Cardiac fibroblast (primary cell): ENCODE measurements at places on chromosomes 3 and 15.
A peak's percentile ranks its signal among the peaks of the same experiment; 100 is the strongest.

- no peak for DNase-seq
These were observed 23.0 kb downstream of the UBP1 start for GRCh38 chr3:33417066-33417673.

- no peak for DNase-seq
These were observed 143.3 kb upstream of the SLCO3A1 start for GRCh38 chr15:91710080-91710698.

GRCh38 chr3:37131860-37132144 is 42.6 kb downstream of the LRRFIP2 start:
- DNase-seq: no peak

GRCh38 chr3:170724599-170725280 is 138.9 kb upstream of the SLC7A14 start:
- peak; percentile 93 for DNase-seq

- peak; percentile 74 for DNase-seq
These were observed at the start of gene TEX55 for GRCh38 chr3:119145500-119146167. TSS of gene TEX55 (plus strand) at chr3:119146165. CDS start at chr3:119146190, 25 bp downstream.

GRCh38 chr15:65766422-65767263 is 25.4 kb downstream of the DENND4A start:
- DNase-seq: no peak

GRCh38 chr15:63347074-63347857 is 34.4 kb downstream of the CA12 start:
- no peak for DNase-seq

DNA sequence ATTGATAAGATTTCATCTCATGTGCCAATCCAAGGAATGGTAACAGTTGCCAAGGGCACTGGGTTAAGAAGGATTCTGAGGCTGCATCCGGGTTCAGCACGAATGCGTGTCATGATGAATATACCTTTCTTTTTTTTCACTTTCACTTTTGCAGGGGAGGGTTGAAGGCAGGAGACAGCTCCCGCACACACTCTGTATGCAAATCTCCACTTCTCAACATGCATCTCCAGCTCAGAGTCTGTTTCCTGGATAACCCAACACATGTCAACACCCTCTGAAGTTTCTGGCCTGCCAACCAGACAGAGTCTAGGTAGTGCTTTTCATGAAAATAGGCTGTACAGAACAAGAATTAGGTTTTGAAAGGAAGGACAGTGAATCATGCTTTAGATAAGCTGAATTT is 21.6 kb downstream of the B4GALT4 start:
- DNase-seq: no peak

DNA sequence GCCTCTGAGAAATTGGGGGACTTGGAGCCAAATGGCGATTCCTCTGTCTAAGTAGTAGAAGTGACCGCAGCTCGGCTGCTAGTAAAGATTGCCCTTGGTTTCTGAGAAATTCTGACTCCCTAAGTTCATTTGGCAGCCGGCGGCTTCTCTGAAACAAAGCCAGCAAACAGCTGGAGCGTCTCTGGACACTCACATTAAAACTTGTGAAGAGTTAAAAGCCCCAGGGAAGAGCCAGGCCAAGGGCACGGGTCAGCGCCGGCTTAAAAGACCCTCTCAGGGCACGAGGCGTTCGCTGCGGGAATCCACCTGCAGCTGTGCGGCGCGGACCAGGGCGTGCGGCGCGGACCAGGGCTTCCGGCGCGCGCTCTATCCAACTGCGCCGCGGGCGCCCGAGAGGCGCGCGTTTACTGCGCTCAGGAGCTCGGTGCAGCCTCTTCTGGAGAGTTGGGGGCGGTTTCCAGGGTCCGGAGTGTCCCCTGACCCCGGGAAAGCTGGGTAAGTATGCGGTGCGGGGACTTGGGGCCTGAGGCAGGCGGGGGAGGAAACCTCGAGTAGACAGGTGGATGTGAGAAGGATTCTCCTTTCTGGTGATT is at the start of gene COL6A5:
TSS of gene COL6A5 (plus strand) at position 186 of the 593 bp plus-strand sequence. CDS start 27,967 bp downstream, outside the sequence.
- DNase-seq: no peak

- DNase-seq: peak; percentile 43
These were observed 189.6 kb downstream of the XXYLT1 start for GRCh38 chr3:195081242-195081963.

DNA sequence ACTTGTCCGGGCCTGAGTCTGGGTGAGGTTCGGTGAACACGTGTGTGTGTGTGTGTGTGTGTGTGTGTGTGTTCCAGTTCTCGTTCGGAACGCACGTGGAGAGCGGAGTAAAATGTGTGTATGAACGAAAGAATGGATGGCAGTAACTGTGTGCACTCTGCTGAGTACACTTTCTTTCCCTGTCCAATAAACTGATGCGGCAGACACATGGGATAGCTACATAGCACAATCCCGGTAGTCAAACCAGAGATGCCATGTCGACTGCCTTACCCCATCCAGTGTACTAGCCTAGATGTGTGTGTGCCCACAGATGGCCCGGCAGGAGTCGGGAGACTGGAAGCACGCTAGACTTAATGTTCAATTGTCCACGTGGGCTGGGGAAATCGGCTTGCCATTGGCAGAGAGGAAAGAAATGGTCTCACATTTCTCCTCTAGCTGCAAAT is 507 bp upstream of the GOLIM4 start:
- peak; percentile 93 for DNase-seq

DNA sequence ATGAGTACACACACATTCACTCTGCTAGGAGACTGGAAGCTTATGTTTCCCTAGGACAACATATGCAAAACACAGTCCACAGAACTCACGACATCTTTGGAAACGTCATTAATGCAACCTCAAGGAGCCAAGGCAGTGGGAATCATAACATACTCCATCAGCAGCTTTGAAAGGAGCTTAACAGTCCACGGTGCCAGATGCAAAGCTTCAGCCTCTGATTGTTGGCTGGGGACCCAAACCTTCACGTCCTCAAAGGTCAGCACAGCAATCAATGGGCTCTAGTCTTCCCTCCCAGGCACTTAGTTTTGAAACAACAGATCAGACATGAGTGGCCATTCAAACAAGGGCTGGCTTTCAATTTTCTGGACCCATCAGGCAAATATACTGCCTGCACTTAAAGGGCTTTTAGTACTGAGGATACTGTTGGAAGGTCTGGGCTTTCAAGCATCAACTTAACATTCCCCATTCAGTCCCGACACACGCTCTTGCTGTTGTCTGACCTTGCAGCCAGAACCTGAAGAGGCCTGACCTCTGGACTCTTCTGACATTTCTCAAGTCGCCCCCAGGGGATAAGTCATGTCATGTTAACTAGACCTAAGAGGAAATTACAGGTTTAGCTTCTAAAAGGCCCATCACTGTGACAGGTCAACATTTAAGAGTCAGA is 223.0 kb downstream of the PDZRN3 start:
- DNase-seq: no peak

- peak; percentile 50 for DNase-seq
These were observed 30.7 kb upstream of the ST3GAL6 start for GRCh38 chr3:98732286-98733052.

- DNase-seq: no peak
These were observed 113.9 kb downstream of the LPP start for GRCh38 chr3:188267790-188268335.

- no peak for DNase-seq
These were observed 34.9 kb downstream of the AMOTL2 start for GRCh38 chr3:134339331-134339730.

DNA sequence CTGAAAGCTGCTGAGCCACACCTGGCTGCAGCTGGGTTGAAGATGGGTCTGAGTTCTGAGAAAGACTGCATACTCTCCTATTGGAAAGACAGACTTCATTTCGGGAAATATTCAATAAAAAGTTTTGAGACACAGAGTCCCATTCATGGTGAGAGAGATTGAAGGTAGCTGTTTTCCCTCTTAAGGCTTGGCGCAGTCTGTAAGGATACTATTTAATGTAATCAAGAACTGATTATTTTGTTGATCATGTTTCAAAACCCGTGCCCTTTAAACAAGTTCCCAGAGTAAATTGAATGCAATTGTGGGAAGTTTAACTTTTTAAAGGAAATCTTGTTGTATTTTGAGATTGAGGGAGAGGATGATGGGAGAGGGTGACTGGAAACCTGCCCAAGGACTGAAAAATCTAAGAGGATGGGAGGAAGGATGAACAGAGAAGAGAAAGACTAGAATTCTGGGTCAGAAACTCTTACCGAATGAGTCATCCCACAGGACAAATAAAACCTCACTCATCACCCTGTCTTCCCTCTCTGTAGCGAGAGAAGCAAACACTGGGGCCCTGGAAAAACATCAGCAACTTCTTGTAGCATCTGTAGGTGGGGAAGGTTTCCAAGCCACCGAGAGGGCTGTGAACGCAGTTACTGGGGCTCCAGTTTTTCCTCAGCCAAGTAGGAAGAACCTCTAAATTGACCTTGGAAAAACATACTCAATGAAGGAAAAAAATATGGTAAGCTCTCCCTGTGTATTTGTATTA is 193.2 kb upstream of the TPRG1 start:
- DNase-seq: peak; percentile 64

- DNase-seq: no peak
These were observed 1010.8 kb downstream of the FHIT start for GRCh38 chr3:60240492-60240891.

- peak; percentile 79 for DNase-seq
These were observed 6.7 kb downstream of the VGLL3 start for GRCh38 chr3:86984271-86984670.

DNA sequence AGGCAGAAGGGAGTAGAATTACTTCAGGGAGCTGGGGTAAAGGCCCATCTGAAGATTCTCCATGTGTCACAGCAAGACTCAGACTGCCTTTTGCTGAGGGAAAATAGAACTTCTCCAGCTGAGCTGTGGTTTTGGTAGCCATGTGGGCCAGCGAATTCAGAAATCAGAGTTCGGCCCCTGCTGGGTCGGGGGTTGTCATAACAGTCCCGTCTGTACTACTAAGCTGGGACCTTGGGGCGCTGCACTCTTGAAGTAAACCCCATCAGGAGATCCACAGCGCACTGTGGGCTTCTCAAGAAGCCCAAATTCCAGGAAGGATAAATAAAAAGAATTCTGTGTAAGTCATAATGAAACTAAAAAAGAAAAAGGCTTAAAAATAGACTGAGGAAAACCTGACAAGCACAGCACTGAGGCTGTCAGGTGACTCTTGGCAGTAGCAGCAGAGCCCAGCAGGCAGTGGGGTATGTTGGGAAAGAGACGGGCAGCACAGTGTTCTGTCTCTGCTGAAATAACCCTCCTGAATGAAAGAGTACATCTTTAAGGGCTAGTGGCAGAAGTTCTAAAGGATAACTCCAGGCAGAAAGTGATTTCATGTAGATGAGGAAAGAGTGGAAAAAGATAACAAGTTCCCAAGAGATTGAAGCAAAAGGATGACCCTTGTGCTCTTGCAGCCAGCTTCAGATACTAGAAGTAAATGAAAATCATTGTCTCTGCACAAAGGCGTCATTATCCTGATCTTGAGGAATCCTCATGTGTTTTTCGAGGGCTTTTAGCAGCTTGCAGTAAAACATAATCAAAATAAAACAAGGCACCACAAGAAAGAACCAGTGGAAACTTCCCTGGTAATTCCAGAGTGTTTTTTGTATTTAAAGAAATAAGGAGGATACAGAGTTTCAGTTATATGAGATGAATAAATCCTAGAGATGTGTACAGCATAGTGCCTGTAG is 74.5 kb downstream of the RAB7A start:
- DNase-seq: no peak

DNA sequence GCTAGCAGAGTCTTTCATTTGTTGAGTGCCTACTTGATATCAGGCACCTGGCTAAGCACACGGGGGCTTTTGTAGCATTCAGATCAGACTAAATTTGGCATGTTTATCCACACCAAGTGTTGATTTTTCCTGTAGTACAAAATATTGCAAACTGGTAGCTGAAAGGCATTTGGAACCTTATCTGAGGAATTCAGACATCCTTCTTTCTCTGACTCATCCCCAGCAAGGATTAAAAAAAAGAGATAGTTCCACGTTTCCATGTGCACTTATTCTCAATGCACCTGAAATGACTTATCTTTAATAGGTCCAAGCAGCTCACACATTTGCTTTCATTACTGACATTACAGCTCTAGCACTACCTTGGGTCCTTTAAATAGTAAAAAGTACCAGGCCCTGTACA is 786.0 kb upstream of the GRM7 start:
- DNase-seq: no peak

GRCh38 chr3:37619568-37619967 is 242.1 kb upstream of the CTDSPL start:
- DNase-seq: no peak

- DNase-seq: no peak
These were observed 1375.4 kb downstream of the NSUN3 start for GRCh38 chr3:95438274-95438673.

- DNase-seq: peak; percentile 18
These were observed 301.2 kb upstream of the CDIN1 start for GRCh38 chr15:36278219-36278618.

GRCh38 chr15:27701956-27702355 is 397.2 kb downstream of the OCA2 start:
- no peak for DNase-seq

DNA sequence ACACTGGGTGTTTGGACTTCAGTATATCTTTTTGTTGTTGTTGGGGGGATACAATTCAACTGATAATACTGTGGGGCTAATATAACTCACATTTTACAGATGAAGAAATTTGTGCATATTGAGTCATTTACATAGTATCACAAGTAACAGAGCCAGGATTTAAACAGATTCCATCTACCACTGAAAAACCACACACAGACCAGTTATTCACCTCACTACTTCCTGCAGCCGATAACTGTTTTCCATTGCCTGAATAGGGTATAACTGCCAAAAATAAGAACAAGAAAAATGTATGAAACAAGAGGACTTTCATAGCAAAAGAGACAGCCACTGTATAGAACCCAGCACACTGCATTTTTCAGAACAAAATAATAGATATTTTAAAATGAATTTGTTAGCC is 215.8 kb upstream of the CNTN6 start:
- DNase-seq: peak; percentile 53

DNA sequence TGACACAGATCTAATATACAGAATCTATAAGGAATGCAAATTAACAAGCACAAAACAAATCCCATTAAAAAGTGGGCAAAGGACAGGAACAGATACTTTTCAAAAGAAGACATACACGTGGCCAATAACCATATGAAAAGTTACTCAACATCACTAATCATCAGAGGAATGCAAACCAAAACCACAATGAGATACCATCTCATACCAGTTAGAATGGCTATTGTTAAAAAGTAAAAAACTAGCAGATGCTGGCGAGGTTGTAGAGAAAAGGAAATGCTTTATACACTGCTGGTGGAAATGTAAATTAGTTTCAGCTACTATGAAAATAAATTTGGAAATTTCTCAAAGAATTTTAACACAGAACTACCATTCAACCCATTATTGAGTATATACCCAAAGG is 50.7 kb downstream of the ADAMTS17 start:
- peak; percentile 45 for DNase-seq

DNA sequence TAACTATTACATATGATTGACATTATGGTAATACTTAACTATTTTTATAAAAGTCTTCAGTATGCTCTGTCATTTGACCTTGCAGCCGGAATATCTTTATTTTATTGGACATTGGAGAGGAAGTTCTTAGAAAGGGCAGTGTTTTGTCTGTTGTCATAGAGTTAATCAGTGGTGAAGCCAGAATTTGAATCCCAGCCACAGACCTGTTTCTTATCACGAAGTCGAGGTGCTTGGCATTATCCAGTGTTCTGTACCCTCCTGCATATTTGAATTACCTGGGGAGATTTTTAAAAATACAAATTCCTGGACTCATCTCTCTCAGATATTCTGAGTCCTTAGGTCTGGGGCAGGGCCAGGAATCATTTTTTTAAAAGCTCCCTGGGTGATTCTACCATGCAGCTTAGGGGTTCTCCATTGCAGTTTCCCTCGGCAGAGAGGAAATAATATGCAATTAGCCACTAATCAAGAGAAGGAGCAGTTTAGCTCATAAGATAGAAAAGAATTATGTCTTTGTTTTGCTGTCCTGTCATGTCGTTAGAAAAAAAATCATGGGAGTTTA is 195.6 kb upstream of the CFAP20DC start:
- DNase-seq: no peak
